ENCODE measurements at places on chromosomes 3 and 15. TPM values are rescaled to one million over a fixed set of nuclear protein-coding genes. Genes with fewer than 3 reads are reported as not detected.

The CRABP1 gene
- polyA plus RNA-seq, result 1.6 TPM

The CHRNA5 gene
- 5.3 TPM for polyA plus RNA-seq

The HRG gene
- polyA plus RNA-seq, result not detected

The NR2E3 gene
- polyA plus RNA-seq, result 0.18 TPM

The ADIPOQ gene
- not detected for polyA plus RNA-seq

The CEP19 gene
- 3.0 TPM for polyA plus RNA-seq

The ABCF3 gene
- polyA plus RNA-seq, result 55.6 TPM

The GXYLT2 gene
- 9.3 TPM for polyA plus RNA-seq

The CPN2 gene
- polyA plus RNA-seq, result not detected

The CCR9 gene
- not detected for polyA plus RNA-seq

The FBXO40 gene
- polyA plus RNA-seq, result not detected

The ITIH1 gene
- polyA plus RNA-seq, result not detected

The NTRK3 gene
- polyA plus RNA-seq, result 3.1 TPM

The OR5K2 gene
- not detected for polyA plus RNA-seq

The LRRC34 gene
- 1.6 TPM for polyA plus RNA-seq

The BCL2A1 gene
- 0.16 TPM for polyA plus RNA-seq
